ENCODE measurements at places on chromosomes 12 and 14. TPM values are rescaled to one million over a fixed set of nuclear protein-coding genes. Genes with fewer than 3 reads are reported as not detected.

- no peak for DNase-seq
Observed at GRCh38 chr14:104081261-104081835, 4.2 kb upstream of the ASPG start.

DNA sequence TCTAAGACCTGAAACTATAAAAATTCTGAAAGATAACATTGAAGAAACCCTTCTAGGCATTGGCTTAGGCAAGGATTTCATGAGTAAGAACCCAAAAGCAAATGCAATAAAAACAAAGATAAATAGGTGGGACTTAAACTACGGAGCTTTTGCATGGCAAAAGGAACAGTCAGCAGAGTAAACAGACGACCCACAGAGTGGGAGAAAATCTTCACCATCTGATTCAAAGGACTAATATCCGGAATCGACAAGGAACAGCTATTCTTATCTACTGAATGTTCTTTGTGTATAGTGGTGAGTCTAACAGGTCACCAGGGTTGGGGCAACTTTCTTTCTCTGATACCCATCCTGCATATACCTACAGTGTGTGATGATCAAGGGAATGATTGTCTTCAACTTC, 198.6 kb downstream of the CCDC91 start:
- DNase-seq: no peak

Gene PRIM1
- 37.2 TPM for total RNA-seq

Gene RIN3
- total RNA-seq: 1.5 TPM

Gene LRRC10
- not detected for total RNA-seq

Gene HOXC10
- total RNA-seq: 7.5 TPM
